ENCODE measurements at places on chromosomes 5 and 9.

GRCh38 chr5:75612226-75612569, 945 bp downstream of the ANKDD1B start:
- no peak for DNase-seq

DNA sequence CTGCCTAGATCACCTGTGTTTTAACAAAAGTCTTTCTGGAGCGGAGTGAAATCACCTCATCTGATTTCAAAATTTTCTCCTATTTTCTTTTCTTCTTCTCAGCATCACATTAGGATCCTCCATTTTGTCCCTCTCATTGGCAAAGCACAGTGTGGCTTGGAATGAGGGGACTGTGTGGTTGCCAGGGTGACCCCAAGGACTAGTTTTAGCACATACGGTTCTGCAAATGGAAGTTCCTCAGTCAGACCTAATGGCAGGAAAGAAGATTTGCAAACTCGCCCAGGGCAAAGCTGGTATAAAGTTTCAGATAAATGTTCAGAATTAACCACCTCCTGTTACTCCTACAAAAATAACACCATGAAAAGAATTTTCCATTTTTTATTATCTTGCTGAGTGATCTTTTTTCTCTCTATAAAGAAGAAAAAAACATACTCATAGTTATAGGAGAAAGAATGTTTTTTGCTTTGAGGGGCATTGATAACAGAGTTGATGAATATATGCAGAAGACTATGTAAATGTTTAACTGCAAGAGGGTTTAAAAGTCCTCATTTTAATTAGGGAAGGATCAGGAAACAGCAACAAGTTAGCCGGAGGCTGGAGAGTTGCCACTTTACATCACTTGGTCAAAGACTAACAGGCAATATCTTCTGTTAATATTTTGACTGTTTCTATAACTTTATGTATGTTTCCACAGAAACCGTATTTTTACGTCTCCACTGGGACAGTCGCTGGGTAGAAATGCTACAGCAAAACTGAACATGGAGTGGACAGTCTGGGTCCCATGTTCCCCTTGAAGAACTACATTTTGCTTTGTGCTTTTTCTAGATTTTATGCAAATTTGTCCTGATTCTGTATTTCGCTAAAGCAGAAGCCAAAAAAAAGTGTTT, 257.8 kb downstream of the NR2F1-AS1 start:
- no peak for DNase-seq

GRCh38 chr9:114416290-114416689, 28.5 kb upstream of the AKNA start:
- no peak for DNase-seq

GRCh38 chr5:84384604-84385575, at the start of gene EDIL3:
EDIL3 (minus strand) TSS chr5:84384880; CDS start chr5:84384374, 506 bp downstream.
- DNase-seq = no peak

DNA sequence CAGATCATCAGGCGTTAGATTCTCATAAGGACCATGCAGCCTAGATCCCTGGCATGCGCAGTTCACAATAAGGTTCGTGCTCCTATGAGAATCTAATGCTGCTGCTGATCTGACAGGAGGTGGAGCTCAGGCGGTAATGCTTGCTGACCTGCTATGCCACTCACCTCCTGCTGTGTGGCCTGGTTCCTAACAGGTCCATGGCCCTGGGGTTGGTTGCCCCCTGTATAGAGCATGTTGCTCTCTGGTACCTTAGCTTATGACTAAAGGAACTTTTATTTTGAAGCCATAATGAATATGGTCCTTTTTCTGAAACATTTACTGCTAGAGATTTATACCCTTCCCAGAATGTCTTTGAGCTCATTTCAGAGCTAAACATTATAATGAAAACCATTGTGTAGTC, 3.1 kb downstream of the MAN2A1 start:
- DNase-seq = no peak
